ENCODE measurements at places on chromosomes 12 and 14. TPM values are rescaled to one million over a fixed set of nuclear protein-coding genes. Genes with fewer than 3 reads are reported as not detected.

DNA sequence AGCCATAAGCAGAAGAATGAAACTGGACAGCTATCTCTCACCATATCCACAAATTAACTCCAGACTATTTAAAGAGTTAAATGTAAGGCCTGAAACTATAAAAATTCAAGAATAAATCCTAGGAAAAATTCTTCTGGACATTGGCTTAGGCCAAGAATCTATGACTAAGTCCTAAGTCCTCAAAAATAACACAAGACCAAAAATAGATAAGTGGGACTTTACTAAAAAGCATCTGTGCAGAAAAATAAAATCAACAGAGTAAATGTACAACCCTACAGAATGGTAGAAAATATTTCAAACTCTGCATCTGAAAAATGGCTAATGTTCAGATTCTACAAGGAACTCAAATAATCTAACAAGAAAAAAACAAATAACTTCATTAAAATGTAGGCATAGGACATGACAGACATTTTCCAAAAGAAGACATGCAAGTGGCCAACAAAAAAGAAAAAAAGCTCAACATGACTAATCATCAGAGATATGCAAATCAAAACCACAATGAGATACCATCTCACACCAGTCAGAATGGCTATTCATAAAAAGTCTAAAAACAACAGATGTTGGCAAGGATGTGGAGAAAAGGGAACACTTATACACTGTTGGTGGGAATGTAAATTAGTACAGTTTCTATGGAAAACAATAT lies 61.0 kb upstream of the PPFIA2 start:
- DNase-seq, result no peak

PRH1 gene
- 4.8 TPM for total RNA-seq

NKX2-1 gene
- total RNA-seq, result not detected

GRCh38 chr12:80412343-80412953 lies 31.6 kb upstream of the PTPRQ start:
- DNase-seq, result no peak

DNA sequence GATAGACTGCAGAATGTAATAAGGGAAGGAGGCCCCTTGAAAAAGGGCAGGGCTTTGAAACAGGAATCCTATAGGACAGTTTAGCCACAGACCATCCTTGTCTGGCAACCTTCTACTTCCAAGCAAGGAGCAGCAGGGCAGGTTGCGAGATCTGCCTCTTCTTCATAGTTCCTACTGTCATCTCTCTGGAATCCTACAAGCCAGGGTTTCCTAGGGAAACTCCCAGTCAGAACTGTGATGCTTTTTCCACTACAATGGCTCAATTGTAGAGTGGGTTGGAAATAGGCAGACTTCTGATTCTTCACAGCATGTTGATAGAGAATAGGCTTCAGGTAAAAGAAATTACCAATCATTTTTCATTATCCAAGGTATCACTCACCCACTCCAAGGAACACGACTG lies 186.3 kb downstream of the DACT1 start:
- DNase-seq, result no peak

GRCh38 chr12:6372403-6373003 lies 2.9 kb downstream of the SCNN1A start:
- DNase-seq, result peak; percentile 59

GRCh38 chr12:40152783-40153383 lies 47.0 kb upstream of the SLC2A13 start:
- DNase-seq, result peak; percentile 68

- peak; percentile 29 for DNase-seq
These were observed 1.4 kb downstream of the PLXNC1 start for GRCh38 chr12:94149781-94150239.

- DNase-seq, result no peak
These were observed 7.9 kb downstream of the VWF start for GRCh38 chr12:6116471-6117021.

CIROP gene
- total RNA-seq, result not detected

CD4 gene
- total RNA-seq, result 161 TPM

DNA sequence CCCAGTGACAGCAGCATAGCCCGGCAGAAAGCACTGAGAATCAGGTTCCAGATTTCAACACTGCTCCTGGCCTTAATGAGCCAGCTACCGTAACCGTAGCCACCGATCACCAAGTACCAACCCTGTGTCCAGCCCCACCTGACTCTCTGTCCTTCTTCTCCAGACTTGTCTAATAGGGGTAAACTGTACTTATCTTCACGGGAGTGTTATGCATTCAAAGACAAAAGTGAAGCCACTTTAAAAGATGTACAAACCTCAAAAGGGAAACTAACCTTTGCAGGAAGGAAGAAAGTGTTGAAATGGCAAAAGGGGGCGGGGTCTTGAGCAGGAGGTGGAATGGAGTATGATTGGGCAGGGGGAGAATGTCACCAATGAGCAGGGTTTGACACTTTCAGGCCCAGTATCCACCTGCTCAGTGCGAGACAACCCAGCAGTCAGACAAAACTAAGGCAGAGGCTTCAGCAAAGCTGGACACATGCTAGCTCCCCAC lies 226.1 kb downstream of the CHST11 start:
- DNase-seq, result peak; percentile 94

DNA sequence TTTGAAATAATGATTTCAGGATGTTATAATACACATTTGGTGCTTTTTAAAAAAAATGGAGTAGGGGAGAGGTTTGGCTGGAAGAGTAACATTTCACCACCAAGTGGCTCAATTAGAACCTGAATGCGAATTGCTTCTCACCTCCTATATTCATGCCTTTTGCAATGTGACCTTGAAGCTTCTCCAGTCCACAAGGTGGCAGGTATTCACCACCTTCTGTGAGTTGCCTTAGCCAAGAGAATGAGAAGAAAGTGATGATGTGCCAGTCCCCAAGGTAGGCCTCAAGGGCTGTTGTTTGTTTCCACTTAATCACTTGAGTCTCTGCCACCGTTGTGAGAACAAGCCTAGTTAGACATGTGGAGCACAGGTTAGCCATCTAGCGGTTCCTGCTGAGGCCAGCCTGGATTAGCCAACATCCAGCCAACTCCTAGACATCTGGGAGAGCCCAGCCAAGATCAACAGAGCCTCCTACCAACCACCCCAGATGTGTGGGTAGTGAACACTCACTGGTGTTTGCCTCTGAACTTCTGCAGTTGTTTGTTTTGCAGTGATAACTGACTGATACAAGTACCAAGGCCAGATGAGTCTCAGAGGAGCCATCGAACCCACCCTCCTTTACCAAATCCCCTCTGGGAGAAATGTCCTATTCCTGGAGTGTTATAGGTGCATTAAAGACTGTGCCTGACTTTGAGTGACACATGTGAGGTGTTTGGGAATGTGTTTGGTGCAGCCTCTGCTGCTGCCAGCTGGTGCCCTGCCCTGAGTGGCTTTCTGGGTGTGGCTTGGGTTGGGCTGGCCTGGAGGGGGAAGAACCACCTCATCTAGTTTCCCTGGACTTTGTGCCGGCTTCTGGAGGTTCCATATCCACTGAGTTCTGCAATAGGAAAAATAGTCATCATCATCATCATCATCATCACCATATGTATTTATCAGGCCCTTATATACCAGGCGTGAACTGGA lies 132.5 kb upstream of the RFLNA start:
- peak; percentile 42 for DNase-seq

DNA sequence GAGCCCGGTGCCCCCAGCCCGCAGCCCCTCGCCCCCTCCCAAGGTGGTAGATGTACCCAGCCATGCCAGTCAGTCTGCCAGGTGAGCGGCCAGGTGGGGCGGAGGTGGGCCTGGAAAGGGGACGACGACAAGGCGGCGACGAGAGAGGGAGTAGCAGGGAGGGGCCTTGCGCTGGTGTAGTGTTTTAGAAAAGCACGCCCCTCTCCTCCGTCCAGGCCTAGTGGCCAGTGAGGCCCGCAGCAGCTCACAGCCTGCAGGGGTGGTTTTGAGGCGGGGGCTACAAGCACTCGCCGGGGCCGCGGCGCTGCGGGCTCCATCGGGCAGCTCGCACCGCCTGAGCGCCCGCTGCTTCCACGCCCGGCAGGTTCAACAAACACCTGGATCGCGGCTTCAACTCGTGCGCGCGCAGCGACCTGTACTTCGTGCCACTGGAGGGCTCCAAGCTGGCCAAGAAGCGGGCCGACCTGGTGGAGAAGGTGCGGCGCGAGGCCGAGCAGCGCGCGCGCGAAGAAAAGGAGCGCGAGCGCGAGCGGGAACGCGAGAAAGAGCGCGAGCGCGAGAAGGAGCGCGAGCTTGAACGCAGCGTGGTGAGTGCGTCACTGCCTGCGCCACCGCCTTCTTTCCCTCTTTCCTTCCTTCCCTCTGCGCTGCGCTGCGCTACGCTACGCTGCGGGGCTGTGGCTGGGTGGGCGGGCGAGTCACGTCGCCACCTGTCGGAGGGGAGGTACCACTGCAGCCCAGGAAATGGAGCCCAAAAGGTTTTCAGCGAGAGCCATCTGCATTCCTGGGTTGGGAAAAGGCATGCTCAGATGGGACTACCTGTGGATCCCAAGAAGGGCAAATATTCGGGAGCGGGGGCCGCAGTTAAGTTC lies 5.9 kb upstream of the RNU7-1 start:
- peak; percentile 96 for DNase-seq

DNA sequence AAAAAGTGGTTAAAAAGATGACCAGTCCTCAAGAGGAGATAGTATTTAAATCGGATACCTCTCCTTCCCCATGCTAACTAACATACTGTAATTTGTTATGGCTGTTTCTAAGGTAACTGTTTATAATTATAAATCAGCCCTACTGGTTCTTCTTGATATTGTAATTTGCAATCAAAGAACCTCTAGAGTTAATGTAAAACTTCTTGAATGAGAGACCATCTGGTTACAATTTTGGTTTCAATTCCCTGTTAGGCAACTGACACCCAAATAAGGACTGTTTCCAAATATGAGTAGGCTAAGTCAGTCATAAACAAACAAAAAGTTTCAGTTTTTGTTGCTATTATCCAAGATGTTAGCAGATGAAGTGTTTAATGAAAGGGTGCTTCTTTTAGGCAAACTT lies 120.2 kb upstream of the DNM1L start:
- no peak for DNase-seq

- no peak for DNase-seq
These were observed 57.1 kb downstream of the ERC1 start for GRCh38 chr12:1047898-1048660.
